ENCODE measurements at places on chromosomes 2 and 18. TPM values are rescaled to one million over a fixed set of nuclear protein-coding genes. Genes with fewer than 3 reads are reported as not detected.

The UGT1A10 gene
- 8.2 TPM for total RNA-seq

The IL37 gene
- not detected for total RNA-seq

The AFTPH gene
- 17.9 TPM for total RNA-seq

The C2orf74 gene
- 13.4 TPM for total RNA-seq

The NEU2 gene
- total RNA-seq = not detected

The TEKT4 gene
- not detected for total RNA-seq

The RNMT gene
- total RNA-seq = 25.1 TPM

The ADAM23 gene
- total RNA-seq = 1.1 TPM

The CYRIA gene
- 0.80 TPM for total RNA-seq

The ANKRD29 gene
- 3.9 TPM for total RNA-seq

The SMCHD1 gene
- 37.8 TPM for total RNA-seq

The NT5C1B gene
- total RNA-seq = 0.21 TPM

The MEP1B gene
- not detected for total RNA-seq

The RFX8 gene
- total RNA-seq = 4.6 TPM

The STARD6 gene
- 0.11 TPM for total RNA-seq

The ZNF892 gene
- 1.7 TPM for total RNA-seq

The ITGA6 gene
- 42.4 TPM for total RNA-seq

The IL36A gene
- total RNA-seq = not detected

The PLGLB1 gene
- 1.3 TPM for total RNA-seq

All from Daoy (cell line).